Stimulated activated CD8-positive, alpha-beta memory T cell treated with anti-CD3 and anti-CD28 coated beads, Interleukin-7, amount 100 ng/mL, for 1 hour (primary cell): ENCODE measurements at places on chromosomes 3 and 15.

- no peak for DNase-seq
Measured at GRCh38 chr3:184944241-184944640, 132.3 kb downstream of the VPS8 start.

DNA sequence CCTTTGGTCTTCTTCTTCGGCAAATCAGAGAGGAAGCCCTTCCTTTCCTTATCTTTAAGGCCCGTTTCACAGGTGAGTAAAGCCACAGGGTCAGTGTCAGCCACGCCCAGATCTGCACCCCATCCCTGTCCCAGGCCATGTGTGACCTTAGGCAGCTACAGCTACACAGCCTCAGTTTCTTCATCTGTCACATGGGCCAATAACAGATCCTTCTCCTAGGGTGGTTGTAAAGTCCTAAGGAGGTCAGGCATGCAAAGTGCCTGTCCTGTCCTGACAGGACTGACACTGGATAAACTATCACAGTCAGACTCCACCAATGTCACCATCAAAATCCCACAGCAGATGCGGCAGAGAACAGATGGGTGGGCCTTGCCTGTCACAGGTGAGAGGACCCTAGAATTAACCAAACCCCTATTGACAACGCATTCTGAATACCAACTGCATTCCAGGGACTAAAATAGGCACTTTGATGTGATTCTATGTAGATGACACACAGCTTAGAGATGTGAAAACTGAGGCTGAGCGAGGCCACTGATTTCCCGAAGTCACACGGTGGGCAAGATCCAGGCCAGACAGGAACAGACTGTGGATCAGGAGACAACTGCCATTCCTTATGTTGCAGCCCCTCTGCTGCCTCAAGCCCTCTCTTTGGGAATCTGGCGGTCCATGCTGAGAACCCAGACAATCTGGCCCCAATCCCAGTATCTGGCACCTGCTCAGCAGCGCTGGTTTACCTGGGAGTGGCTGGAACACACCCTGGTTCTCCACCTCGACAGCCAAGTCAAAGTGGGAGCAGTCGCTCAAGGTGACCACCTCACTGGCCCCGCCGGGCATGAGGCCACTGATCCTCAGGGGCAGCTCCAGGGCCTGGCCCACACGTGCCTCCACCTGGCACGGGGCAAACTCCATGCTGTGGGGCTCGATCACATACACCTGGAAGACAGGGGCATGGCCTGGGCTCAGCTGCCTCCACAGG is 48.7 kb downstream of the NUP210 start:
- no peak for DNase-seq

DNA sequence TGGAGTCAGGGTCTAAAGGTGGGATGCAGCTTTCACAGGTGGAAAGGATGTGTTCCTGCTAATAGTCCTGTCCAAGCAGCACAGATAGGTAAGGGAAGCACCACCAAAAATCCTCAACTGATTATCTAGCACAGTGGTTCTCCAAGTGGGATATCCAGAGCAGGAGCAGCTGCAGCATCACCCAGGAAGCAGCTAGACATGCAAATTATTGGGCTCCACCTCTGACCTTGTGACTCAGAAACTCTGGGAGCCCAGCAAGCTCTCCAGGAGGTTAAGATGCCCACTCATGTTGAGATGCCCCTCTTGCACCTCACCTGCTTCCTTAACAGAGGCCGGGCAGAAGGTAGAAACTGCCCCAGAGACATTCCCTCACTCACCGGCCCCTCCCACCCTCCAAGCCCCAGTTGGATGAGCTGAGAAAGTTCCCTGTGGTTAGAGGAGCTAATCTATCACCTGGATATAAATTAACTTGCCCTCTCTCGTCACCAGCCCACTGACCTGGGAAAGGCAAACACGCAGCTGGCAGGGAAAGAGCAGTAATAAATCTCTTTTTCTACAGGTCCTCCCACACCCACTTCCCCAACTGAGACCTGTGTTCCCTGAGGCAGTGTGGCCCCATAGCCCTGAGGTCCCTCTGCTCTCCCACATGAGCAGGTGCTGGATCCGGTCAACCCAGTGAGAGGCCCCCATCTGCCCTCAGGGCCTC is 39.3 kb downstream of the ADCY5 start:
- DNase-seq: no peak

- no peak for DNase-seq
Measured at GRCh38 chr3:64187065-64187959, 38.0 kb downstream of the PRICKLE2 start.

DNA sequence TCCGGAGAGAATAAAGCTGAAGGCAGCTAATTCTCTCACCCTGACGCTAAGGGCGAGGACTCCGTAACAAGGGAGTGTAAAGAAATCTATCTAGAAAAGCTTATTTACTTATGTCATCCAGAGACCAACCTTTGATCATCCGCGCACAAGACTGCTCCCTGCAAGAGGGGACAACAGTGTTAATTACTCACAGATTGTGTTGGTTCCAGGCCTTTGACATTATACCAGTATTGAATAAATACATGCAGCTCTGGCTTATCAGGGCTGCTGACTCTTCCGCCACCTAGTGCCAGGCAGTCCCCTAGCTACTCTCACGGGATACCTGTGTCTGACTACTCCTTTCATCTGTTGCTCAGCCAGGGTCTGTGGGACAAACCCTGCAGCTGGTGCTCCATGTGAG is 211.7 kb downstream of the DTWD1 start:
- no peak for DNase-seq

GRCh38 chr3:36901588-36901987 is 43.3 kb downstream of the TRANK1 start:
- DNase-seq: no peak

DNA sequence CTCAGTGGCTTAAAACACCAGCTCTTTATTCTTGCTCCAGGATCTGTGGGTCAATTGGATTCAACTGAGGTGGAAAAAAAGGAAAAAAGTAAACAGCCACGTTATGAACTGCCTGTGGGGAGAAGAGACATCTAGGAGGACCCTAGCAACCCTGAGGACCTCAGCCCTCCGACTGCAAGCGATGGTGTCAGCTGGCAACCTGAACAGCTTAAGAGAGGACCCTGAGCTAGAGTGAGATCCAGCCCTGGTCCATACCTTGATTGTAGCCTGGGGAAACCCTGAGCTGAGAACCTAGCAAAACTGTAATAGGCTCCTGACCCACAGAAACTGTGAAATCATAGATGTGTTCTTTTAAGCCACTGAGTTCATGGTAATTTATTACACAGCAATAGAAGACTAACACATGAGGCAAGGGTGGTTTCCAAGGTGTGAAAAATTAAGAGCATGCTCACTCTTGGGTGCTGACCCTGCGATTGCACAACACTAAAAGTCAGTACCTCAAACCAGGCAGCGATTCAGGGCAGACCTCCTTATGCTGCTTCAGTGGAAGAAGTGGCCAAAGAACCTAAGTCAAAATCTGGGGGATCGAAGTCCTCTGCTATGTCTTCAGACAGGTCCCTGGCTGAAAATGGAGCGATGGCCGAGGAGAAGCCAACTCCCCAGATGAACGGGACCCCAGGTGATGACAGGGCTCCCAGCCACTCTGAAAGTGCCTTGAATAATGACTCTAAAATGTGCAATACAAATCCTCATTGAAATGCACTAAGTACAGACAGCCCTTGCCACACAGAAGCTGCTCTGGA is 57.7 kb downstream of the GASK1A start:
- no peak for DNase-seq

- no peak for DNase-seq
Measured at GRCh38 chr3:16866571-16866970, 18.2 kb upstream of the PLCL2 start.

GRCh38 chr3:16616083-16616482 is 10.9 kb upstream of the DAZL start:
- DNase-seq: no peak

GRCh38 chr3:25589783-25590258 is 74.9 kb downstream of the TOP2B start:
- DNase-seq: no peak

DNA sequence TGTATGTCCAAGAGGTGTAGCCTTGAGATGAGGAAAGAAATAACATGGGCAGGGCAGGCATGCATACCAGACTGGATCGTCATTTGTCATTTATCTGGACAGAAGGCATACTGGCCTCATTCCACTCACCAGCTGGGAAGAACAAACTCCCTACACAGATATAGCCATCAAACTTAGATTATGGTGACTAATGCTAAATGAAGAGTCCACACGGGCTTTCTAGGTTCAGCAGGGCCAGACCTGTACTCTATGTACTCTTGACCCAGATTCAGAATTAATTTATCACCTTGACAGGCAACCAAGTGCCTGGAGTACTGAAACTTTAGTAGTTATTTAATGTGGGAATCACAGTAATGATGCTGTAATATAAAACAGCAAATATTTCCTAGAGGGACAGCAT is 164.3 kb upstream of the IL12A start:
- DNase-seq: no peak

DNA sequence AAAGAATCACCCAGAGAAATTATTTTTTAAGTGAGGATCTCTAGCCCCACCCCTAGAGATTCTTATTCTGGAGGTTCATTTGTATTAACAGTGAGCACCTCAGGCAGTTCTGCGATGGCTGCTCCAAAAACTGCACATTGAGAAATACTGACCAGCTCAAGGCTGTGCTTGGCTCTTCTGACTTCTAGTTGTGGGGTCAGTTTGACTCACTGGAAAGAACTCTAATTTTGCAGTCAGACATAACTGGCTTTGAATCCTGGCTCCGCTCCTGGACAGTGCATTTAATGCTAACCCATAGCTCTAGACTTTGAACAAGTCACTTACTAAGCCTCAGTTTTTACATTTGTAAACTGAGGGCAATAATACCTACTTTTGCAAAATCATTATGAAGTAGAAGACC is 123.6 kb upstream of the SKOR1 start:
- no peak for DNase-seq

DNA sequence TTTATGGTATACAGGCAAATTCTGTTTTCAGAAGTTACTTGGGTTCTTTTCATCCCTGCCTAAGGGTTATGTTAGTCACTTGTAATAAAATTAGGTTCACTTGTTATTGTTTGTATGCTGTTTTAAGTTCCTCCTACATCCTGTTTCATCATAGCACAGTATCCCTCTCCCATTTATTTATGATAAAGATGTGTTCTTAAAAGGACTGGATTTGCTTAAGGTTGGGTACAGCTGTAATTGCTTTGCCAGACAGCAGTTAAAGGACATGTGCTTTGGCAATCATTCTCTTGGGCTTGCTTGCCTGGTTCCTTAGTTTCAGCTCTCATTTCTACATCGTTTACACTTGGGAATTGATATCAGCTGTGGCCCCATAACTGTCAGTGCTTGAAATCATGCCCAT is 11.7 kb downstream of the ATP2C1 start:
- DNase-seq: no peak

DNA sequence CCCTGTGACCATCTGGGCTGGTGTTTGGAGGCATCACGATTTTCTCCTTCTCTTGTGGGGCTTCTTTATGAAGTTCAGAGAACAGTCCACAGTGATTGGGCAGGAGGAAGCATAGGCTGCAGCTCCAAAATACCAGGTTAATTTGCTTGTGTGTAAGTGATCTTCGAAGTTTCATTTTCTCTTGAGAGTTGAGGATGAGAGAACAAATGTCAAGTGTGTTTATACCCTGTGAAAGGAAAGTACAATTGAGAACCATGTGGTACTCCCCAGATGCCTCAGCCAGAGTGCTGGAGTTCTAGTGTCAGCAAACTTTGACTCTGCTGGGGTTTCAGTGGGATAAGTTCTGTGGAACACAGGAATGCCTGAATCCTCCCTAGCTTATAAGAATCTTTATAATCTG is 357.1 kb upstream of the CFAP20DC start:
- DNase-seq: no peak

- no peak for DNase-seq
Measured at GRCh38 chr15:68990231-68990991, 24.1 kb upstream of the NOX5 start.

DNA sequence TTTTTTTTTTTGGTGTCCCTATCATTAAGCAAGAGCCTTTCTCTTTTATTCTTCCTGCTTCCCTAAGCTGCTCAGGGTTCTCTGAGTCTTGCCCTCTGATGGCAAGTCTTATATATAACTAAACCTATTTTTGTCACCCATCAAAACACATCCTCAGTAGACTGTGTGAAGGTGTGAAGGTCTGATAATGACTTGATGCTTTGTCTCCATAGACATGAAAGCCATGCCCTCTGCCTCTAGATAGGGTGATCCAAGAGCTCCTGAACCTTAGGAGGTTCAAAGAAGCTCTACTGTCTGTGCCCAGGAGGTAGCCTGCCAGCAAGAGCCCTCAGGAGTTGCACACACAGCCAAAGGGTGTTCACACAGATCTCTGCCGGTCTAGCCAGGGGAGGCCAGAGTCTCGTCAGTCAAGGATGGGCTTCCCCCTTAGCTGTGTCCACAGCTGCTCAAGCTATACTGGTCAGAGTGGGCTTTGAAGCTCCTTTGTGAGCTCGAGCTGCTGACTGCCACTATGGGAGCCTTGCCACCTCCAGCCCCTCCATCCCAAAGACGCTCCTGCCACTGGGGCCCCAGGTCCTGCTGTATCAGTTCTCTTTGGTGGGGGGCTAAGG is 13.1 kb upstream of the SNX22 start:
- DNase-seq: no peak

DNA sequence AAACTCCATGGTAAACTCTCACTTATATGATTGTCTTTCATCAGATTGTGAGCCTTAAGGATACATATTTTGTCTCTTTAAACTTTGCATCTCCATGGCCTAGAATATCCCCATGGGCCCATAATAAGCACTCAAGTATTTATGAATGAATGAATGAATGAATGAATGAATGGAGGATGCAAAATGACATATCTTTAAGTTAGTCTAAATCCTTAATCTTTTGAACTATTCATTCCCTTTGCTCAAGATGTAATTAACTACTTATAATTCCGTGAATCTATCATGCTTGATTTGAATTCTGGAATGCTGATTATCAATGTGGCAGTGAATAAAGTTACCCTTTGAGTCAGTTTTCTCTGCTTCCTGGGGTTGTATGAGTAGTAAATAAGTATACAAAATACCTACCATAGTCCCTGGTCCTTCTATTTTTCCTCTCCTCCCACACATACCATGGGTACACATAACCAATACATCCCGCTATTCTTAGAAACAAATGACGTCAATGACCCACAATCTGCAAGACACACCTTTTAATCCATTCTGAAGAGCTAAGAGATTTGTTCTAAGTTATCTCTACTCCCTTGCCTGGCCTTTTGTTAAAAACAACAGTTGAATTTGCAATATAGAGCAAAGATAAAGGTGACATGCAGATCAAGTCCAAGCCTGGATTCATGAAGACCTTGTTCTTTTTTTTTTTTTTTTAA is 94.5 kb downstream of the FBN1 start:
- DNase-seq: no peak
